ENCODE measurements at places on chromosomes 7 and 10. TPM values are rescaled to one million over a fixed set of nuclear protein-coding genes. Genes with fewer than 3 reads are reported as not detected.

DNA sequence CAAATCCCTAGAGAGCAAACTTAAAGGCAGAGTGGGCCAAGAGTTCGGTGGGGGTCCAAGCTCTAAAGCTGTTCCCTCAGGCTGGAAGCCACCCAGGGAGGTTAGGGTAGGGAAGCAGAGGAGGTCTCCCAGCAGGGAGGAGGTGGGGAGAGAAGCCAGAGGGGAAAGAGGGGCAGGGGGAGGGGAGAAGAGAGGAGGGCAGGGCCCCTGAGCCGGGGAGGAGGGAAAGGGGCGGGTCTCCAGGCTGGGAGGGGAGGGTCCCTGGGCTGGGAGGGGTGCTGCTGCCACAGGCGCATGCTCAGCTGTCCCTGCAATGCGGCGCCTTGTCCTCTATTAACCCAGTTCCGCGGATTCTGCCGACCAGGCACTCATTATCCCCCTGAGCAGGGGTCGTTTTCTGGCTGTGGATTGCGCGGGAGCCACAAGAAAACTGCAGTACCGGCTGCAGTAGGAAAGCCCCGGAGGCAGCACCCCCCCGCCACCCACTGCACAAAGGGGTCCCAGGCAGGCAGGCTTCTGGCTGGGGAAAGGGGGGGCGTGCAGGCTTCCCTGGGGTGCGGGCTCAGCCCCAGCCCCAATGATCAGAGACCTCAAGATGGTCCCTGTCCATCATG is 49.3 kb downstream of the CAMK2B start:
- DNase-seq: no peak

Gene TRPV6
- not detected for total RNA-seq

Gene COL28A1
- not detected for total RNA-seq

DNA sequence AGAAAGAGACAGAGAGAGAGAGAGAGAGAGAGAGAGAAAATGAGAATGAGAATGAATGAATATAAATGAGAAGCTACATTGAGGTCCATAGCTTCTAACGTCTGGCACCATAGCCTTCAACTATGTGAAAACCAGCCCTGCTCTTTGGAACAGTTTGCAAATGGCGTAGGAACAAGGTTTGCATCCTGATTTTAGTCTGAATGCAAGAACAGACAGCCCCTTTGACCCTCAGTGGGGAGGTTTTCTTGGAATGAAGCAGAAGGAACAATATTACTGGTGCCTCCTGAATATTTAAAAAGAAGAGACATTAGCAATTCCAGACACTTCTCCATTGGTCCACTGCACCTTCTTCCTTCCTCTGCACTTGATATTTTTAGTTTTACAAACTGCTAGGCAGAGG is 23.0 kb downstream of the LHPP start:
- DNase-seq: no peak

DNA sequence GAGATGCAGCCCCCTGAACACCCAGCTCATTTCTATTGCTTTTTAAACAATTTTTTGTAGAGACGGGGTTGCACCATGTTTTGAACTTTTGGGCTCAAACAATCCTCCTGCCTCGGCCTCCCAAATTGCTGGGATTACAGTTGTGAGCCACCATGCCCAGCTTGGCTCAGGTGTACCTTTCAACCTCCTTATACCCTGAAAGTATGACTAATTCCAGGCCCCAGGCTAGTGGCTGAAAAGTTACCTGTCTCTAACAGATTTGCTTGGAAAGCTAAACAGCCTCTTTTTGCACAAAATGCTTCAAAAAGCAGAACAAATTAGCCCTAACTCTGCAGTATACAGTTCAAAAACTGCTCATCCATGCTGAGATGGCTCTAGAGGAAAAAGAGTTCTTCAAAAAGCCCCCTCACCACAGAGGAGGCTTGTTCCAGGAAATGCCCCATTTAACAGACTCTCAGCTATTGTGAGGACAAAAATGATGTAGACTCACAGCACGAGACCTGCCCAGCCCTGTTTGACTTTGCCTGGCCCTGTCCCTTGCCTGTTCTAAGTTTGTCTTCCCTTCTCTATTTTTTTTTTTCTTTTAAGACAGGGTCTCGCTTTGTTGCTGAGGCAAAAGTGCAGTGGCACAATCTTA is 13.4 kb upstream of the AP1S1 start:
- DNase-seq: no peak

GRCh38 chr10:119714484-119714816 is 11.4 kb upstream of the INPP5F start:
- DNase-seq: no peak

DNA sequence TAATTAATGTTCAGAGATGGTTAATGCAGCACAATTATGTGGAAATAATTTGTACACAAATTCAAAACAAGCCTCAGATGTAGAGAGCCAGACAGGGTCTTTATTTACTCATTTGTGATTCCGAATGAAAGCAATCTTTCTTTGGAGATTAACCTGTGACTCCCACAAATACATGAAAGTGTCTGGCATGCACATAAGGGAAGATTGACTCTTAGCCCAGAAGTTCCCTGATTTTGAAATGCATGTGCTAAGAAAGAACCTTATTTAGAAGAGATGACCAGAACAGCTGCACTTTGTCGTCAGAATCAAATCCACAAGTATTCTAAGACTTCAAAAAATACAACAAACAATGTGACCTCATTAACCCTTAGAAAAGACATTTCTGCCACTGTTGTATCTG is 45.1 kb downstream of the RNLS start:
- no peak for DNase-seq

Gene MLXIPL
- 0.21 TPM for total RNA-seq

Gene MMD2
- not detected for total RNA-seq

DNA sequence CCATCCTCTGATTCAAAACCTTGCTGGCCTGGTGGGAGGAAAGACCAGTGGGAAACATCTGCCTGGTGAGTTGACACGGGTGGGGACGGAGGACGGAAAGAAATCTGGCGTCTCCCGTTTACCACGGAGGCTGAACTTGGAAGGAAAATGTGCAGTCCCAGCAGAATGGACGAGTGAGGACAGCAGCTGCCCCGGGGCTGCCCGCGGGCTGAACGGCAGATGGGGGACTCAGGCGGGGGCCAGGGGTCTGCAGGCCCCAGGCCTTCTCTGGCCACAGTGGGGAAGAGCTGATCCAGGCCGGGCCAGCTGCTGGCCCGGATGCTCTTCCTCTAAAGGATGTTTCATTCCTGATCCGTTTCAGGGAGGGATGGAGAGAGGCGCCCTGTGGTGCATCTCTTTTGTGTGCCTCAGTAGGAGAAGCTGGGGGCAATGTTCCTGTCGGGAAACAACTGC is 147.5 kb upstream of the CHST15 start:
- no peak for DNase-seq

DNA sequence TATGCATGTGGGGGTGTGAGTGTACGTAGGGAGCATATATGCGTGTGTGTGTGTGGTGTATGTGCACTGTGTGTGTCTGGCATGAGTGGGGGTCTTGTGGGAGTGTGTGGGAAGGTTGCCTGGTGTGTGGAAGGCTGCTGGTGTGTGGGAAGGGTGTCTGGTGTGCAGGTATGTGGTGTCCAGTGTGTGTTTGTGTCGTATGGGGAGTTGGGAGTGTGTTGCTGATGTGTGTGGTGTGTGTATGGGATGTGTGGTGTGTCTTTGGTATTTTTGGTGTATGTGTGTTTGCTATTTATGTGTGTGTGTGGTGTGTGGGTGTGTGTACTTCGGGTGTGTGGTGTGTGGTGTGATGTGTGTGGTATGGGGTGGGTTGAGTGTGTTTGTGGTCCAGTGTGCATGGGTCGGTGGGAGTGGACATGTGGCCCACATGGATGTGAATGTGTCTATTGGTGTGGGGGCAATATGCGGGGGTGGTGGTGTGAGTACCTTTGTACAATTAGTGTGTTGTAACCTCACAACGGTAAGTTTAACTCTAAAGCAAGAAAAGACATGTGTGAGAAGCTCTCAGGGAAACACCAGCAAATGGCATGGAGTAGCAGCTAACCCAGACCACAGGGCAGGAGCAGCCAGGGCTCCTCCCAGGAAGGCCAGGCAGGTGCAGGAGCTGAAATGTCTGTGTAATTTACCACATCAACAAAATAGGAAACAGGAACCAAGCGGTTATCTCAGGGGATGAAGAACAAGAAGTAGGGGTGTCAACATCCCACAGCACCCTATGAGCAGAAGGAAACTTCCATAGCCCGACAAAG is 11.9 kb downstream of the ANTXRL start:
- DNase-seq: no peak

Gene SPAG6
- 0.21 TPM for total RNA-seq

DNA sequence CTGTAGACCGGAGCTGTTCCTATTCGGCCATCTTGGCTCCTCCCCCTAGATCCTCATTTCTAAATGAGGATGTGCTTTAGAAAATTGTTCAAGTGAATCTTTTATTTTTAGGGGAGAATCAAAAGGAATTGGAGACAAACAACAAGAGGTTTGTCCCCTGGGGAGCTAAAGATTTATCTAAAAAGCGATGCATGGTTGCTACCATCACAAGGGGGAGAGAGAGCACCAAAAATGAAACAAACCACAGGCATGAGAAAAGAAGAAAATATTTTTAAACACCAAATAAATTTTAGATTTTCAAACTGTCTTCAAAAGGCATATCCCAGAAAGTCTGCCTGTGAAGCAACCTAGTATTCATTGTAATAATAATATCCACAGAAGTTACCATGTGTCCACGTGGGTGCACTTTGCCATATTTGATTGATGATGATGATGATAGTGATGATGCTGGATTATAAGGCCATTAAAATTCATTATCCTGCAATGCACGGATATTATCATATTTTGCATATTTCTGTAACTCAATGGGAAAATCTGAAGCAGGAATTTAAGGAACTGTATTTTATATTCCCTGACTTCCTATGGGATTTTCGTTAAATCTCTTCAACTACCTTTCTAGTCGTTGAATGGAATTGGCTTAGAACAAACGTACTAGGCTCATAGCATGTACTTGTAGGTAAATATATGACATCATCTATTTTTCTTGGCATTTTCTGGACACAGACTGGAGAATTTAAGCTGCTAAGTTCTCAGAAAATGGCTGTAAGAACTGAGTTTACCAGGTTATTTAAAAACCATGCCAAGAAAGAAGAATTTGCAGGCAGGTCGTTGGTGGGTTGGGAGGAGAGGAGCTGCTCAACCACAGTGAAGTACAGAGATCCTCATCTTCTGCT is 171.6 kb downstream of the WDR37 start:
- DNase-seq: no peak

Gene SPOCK2
- total RNA-seq: 1.5 TPM

Gene ZNF736
- total RNA-seq: 21.4 TPM
